ENCODE measurements at places on chromosomes 7 and 10.

GRCh38 chr10:96747734-96748550 lies 27.6 kb upstream of the PIK3AP1 start:
- no peak for DNase-seq

- DNase-seq: no peak
Measured at GRCh38 chr7:101377189-101377736, 14.6 kb downstream of the COL26A1 start.

DNA sequence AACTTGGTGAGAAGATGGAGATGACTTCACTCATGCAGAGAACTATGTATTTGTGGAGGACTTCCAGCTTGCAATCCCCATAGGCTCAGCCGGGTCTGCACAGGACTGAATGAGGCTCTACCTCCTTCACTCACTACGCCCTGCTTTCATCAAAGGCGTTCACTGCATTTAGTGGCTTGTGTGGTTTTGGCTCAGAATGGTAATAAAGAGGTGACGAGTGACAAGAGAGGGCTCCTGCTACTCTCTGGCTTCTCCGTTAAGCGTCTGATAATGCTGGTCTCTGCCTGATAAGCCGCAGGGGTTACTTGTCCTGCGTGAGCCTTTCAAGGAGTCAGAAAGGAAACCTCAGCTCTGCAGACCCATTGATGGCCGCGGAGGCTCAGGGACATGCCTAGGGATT lies 343.4 kb downstream of the PRPF18 start:
- DNase-seq: no peak

GRCh38 chr7:36301914-36302771 lies 87.5 kb upstream of the ANLN start:
- no peak for DNase-seq

DNA sequence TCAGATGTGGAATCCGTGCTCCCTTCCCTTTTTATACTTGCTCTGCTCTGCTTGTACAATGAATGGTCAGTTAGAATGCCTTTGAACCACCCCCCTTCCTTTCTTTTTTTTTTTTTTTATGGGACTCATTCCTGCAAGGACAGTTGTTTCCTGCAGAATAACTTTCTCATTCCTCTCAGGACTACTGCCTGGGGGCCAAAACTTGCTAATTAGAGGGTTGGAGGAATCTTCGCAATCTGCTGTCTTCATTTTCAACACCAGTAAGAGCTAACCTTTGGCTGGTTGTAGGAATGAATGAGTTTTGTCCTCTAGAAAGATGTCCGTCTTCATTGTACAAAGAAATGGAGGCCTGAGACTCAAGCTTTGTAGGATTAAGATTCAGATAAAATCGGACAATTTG lies 868.1 kb downstream of the LRMDA start:
- DNase-seq: no peak

GRCh38 chr7:102872460-102872859 lies 40.3 kb upstream of the LRRC17 start:
- DNase-seq: no peak

GRCh38 chr10:34087095-34087418 lies 728.0 kb downstream of the PARD3 start:
- DNase-seq: no peak

DNA sequence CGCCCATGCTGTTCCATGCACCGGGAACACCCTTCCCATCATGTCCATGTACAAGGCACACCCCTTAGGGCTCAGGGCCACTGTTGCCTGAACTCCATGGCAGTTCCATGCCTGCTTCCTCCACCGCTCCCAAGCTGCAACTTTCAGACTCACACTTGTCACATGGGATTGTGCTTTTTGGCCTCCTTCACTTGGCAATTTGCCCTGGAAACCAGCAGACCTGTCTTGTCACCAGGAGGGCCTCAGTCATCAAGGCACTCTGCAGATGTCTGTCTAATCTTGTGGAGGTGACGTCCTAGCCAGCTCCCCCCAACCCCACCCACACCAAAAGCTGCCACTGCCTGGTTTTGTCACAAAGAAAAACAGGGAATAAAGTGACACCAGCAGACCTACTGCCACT lies 47.5 kb downstream of the CARD11 start:
- no peak for DNase-seq
